ENCODE measurements at places on chromosomes 3 and 15. TPM values are rescaled to one million over a fixed set of nuclear protein-coding genes. Genes with fewer than 3 reads are reported as not detected.

GRCh38 chr3:58563386-58564035 lies 13.7 kb downstream of the FAM107A start:
- DNase-seq: peak; percentile 69

- DNase-seq: no peak
Observed at GRCh38 chr3:52352566-52352965, 36.4 kb downstream of the DNAH1 start.

GRCh38 chr3:58005669-58006068 lies 2.6 kb upstream of the FLNB start:
- peak; percentile 89 for DNase-seq

DNA sequence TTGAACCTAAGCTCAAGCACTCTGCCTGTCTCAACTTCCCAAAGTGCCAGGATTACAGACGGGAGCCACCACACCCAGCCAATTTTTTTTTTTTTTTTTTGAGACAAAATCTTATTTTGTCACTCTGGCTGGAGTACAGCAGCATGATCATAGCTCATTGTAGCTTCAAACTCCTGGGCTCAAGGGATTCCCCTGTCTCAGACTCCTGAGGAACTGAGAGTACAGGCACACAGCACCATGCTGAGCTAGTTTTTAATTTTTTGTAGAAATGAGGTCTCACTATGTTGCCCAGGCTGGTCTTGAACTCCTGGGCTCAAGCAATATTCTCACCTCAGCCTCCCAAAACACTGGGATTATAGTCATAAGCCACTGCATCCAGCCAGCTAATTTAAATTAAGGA lies 36.8 kb upstream of the SUCLG2 start:
- no peak for DNase-seq

DNA sequence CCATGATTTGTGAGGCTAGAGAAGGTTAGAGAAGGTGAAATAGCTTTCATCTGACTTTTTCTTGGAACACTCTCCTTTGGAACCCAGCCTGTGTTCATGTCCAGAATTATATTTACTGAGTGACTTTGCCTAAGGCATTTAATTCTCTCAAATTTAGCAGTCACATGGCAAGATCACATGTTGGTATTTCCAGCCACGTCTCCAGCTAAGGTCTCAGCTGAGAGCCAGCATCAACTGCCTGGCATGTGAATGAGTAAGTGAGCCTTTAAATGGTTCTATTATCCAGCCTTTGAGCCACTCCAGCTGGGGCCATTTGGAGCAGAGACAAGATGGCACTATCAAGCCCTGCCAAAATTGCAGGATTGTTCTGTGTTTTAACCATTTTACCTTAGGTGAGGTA lies 130.2 kb upstream of the SGO1 start:
- peak; percentile 77 for DNase-seq

GRCh38 chr3:13505147-13506130 lies 25.3 kb downstream of the HDAC11 start:
- no peak for DNase-seq

The SEMA6D gene
- total RNA-seq: 2.0 TPM

GRCh38 chr15:70783610-70784022 lies 20.3 kb upstream of the UACA start:
- DNase-seq: peak; percentile 79

DNA sequence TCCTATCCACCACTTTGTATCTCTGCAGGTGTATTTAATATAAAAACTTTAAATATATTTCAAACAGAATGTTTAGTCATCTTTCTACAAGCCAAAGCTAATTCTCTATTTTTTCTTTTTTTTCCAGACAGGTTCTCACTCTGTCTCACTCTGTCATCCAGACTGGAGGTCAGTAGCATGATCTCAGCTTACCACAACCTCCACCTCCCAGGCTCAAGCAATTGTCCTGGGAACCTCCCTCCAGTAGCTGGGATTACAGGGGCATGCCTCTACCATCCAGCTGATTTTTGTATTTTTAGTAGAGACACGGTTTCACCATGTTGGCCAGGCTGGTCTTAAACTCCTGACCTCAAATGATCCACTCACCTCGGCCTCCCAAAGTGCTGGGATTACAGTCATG lies 202.6 kb downstream of the VGLL3 start:
- DNase-seq: peak; percentile 69

The NSMCE3 gene
- 13.5 TPM for total RNA-seq

GRCh38 chr3:40086890-40087883 lies 222.3 kb upstream of the EIF1B start:
- no peak for DNase-seq

DNA sequence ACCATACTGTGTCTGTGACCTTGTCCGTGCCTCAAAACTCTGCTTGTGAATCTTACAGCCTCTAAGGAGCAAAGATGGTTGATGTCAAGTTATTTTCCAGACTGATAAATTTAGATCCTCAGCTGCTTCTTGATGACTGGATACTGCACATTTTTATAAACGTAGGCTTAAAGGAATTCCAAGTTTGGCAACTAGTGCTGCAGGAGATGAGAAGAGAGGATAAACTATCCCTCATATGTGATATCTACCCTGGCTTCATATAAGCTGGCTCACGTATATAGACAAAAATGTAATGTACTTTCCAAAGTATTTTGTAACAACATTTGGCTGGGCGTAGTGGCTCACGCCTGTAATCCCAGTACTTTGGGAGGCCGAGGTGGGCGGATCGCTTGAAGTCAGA lies 89.6 kb downstream of the GMPS start:
- no peak for DNase-seq

- no peak for DNase-seq
Observed at GRCh38 chr15:67105991-67106763, 40.8 kb downstream of the SMAD3 start.

The PLA2G4D gene
- total RNA-seq: 0.10 TPM

DNA sequence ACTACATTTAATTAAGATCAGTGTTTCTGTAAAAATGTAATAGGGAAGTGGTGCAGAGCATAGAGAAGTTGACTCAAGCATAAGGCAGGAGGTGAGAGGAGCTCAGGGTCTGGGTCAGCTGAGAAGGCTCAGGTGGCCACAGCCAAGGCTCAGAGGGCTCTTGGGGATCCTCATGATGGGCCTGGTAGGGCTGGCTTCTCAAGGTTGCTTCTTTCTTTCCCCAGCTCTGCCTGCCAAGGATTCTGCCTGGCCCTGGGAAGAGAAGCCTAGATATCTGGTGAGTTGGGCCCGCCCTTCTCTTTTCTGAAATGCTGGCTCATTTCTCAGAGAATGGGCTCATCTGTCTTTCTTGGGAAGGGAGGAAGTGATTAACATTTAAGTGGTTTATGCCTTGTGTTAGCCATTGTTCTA lies 6.5 kb downstream of the ZNF589 start:
- DNase-seq: peak; percentile 5

Measured in M059J (cell line).